ENCODE measurements at places on chromosomes 3 and 15.

GRCh38 chr3:48962939-48963338, 27.1 kb upstream of the P4HTM start:
- DNase-seq, result no peak

DNA sequence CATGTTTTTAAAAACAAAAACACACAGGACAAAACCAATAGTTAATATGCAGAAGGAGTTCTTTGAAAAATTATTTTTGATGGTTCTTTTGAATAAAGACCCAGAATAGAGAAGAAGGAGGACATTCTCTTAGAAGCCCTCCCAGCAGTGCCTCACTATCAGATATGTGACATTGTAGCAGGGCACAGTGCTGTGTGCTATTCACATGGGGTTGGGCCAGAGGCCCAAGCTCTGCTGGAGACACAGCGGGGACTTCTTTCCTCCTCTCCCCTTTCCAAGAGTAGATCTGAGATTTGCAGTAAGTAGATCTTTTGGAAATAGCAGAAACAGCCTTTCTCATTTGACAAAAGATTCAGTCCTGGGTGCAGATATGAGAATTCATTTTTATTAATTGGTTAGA, 6.3 kb downstream of the GYG1 start:
- DNase-seq, result no peak

GRCh38 chr3:13700889-13701288, 152.0 kb downstream of the FBLN2 start:
- DNase-seq, result no peak

DNA sequence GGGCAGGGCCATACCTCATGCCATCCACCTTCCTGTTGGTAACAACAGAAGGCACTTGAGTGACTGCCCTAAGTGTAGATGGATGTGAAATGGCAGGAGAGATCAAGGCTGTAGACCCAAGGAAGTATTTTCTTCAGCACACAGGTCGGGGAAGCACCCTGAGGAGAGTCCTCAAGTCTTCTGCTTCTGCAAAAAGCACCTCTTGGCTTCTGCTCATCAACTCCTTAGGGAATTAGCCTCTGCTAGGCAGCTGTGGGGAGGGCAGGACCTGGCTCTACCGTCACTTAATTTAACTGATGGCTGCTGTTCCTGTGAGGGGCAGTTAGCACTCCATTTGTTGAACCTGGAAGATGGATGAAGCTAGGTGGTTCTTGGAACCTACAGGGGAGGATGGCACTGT, 6.9 kb upstream of the CACNA2D2 start:
- no peak for DNase-seq

DNA sequence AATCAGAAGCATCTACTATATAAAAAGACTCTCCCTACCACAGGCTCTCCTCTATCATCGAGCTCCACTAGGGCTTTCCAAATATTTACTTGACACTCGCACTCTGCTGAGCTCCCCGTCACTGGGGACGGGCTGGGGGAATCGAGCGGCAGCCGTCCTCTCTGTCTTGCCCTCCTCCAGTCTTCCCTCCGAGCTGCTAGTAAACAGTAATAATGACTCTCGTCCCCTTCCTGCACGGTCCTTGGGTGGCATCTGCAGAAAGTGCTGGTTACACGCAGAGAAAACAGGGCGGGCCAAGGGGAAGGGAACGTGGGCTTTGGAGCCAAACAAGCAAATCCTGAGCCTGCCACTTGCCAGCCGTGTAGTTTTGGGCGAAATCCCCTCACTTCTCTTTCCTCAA, 96.6 kb downstream of the LRIG1 start:
- DNase-seq, result no peak

GRCh38 chr3:13571831-13572750, 23.2 kb downstream of the FBLN2 start:
- DNase-seq, result no peak

DNA sequence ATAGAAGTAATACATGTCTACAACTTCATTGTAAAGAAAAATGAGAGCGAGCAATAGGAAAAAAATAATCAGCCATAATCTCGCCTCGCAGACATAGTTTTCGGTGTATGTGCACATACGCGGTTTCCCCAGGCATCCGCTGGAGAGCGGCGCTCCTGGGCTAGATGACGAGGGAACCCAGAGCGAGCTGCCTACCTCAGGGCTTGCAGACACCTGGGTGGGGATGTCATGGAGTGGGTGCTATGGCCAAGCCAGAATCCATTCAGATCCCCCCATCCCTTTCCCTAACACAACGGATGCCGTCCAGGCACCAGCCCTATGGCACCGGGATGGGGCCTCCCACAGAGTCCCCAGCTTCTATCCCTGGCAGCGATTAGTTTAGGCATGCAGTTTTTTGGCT, 4.5 kb upstream of the CFAP100 start:
- DNase-seq, result no peak

GRCh38 chr3:196558476-196558875, 9.9 kb downstream of the WDR53 start:
- no peak for DNase-seq

- DNase-seq, result no peak
Observed at GRCh38 chr15:85649372-85649771, 145.4 kb downstream of the KLHL25 start.

GRCh38 chr15:69439623-69440022, 13.0 kb upstream of the RPLP1 start:
- DNase-seq, result no peak

- DNase-seq, result no peak
Observed at GRCh38 chr3:114378760-114379159, 84.9 kb downstream of the TIGIT start.

- no peak for DNase-seq
Observed at GRCh38 chr3:176583956-176584355, 613.3 kb downstream of the TBL1XR1 start.

DNA sequence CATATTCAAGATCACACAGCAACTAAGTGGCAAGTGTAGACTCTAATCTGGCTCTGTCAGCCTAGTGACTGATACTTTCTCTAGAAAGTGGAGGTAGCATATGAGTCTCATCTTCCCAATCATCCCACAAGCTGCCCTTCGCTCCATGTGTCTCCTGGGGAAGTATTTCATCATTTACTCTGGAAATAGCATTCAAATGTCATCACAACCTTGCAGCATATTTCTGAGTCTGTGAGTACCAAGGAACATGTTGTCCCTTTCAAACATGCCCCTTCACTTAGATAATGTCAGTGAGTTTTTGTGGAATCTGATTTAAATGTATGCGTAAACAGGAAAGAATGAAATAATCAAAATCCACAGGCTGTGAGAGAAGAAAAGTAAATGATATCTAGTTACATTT, 322.9 kb downstream of the SLC9A9 start:
- no peak for DNase-seq

- no peak for DNase-seq
Observed at GRCh38 chr3:4674216-4674615, 181.1 kb downstream of the ITPR1 start.

GRCh38 chr15:86661580-86661979, 581.9 kb downstream of the AGBL1 start:
- DNase-seq, result no peak

DNA sequence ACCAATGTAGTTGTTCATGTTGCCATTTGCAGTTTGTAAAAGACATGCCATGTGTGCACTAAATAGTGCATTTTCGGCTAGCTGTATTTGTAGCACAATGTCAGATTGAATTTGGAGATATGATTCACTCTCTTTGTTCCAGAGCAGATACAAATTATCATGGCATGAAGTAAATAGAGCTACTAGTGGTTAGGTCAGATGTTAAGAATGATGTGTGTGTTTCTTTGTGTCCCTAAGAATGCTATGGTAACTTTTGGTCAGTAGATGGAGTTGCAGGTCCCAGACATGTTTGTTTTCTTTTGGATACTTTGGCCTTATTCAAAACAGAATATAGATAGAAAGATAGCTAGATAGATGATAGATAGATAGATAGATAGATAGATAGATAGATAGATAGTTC, 595.8 kb downstream of the NLGN1 start:
- DNase-seq, result no peak

All from stimulated activated CD4-positive, alpha-beta T cell treated with anti-CD3 and anti-CD28 coated beads, Interleukin-2, amount 100 ng/mL, for 48 hours (primary cell).